OCI-LY7 (cell line): ENCODE measurements at places on chromosomes 5 and 9.

- no peak for DNase-seq
These were observed 152.5 kb downstream of the INSYN2B start for GRCh38 chr5:169827769-169828168.

GRCh38 chr5:83340511-83340918 lies 131.0 kb upstream of the VCAN start:
- no peak for DNase-seq

GRCh38 chr5:131064669-131065371 lies 100.2 kb downstream of the HINT1 start:
- no peak for DNase-seq

GRCh38 chr5:174607916-174608315 lies 116.5 kb upstream of the MSX2 start:
- no peak for DNase-seq

GRCh38 chr5:151632524-151632923 lies 41.4 kb upstream of the FAT2 start:
- no peak for DNase-seq

GRCh38 chr5:131525805-131526204 lies 109.2 kb downstream of the RAPGEF6 start:
- DNase-seq, result no peak

DNA sequence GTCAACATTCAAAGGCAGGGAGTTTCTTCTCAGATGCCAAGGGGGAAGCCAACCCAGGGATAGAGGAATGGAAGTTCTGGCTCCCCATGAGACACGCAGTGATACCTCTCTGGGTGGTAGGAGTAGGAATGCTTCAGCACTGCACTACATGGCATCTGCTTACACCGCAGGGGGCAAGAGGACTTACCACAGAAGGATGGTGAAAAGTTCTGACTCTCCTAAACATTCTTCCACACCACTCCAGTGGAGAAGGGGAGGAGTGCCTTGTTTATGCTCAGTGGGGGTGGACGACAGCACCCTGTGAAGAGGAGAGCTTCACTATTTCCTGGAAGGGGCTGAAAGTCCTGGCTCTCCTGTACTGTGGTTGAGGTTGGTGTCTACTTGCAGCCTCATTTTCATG lies 1011.3 kb upstream of the WWC1 start:
- no peak for DNase-seq
